ENCODE measurements at places on chromosomes 4 and X. TPM values are rescaled to one million over a fixed set of nuclear protein-coding genes. Genes with fewer than 3 reads are reported as not detected.

- DNase-seq, result peak; percentile 80
Measured at GRCh38 chr4:8410641-8411271, 29.8 kb downstream of the ACOX3 start.

- DNase-seq, result no peak
Measured at GRCh38 chrX:149513825-149514428, 8.8 kb upstream of the IDS start.

The SPANXC gene
- not detected for total RNA-seq

DNA sequence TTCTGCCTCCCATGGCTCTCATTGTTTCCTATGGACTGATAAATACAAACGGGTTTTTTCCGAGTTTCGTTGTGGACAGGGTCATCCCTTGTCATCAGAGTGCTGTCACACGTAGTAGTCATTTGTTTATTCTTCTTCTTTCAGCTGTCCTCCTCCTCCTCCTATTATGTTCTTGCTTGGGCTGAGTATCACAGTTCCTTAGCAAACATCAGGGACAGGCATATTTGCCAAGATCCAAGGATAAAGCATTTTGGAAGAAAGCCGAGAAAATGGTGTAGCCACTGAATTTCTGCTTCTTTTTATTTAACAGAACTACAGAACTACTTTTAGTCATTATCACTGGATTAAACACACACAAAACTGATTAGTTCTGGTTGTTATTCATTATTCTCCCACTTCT is 167.9 kb downstream of the MAML3 start:
- no peak for DNase-seq

The ARHGAP36 gene
- total RNA-seq, result 172 TPM

The HSD17B13 gene
- not detected for total RNA-seq

The LYAR gene
- total RNA-seq, result 7.5 TPM

GRCh38 chrX:41482154-41482850 is 35.2 kb downstream of the NYX start:
- DNase-seq, result no peak

GRCh38 chr4:159212675-159213293 is 109.9 kb downstream of the RAPGEF2 start:
- DNase-seq, result peak; percentile 69

GRCh38 chrX:69073241-69073640 is 92.0 kb downstream of the PJA1 start:
- no peak for DNase-seq

DNA sequence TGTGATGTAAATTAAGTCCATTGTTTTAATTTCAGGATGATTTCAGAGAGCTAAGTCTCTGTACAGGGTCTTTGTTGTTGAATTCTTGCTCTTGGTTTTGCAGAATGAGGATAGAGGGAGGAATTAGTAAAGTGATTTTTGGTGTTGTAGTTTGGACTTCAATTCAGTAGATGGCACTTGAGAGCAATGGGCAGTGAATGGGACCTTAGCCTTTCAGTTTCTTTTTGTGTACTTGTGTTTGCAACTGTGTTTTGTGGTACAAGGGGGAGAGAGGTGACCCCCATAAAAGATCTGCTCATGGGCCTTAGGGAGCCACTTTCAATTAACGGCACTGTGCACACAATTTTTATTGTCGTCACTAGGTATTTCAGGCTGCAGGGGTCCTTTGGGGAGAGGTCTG is 340.0 kb downstream of the DCAF12L2 start:
- no peak for DNase-seq

The BBS12 gene
- total RNA-seq, result 2.9 TPM

- no peak for DNase-seq
Measured at GRCh38 chr4:152064753-152065152, 303.9 kb upstream of the GATB start.

GRCh38 chrX:124224528-124224927 is 107.9 kb upstream of the TEX13D start:
- no peak for DNase-seq

DNA sequence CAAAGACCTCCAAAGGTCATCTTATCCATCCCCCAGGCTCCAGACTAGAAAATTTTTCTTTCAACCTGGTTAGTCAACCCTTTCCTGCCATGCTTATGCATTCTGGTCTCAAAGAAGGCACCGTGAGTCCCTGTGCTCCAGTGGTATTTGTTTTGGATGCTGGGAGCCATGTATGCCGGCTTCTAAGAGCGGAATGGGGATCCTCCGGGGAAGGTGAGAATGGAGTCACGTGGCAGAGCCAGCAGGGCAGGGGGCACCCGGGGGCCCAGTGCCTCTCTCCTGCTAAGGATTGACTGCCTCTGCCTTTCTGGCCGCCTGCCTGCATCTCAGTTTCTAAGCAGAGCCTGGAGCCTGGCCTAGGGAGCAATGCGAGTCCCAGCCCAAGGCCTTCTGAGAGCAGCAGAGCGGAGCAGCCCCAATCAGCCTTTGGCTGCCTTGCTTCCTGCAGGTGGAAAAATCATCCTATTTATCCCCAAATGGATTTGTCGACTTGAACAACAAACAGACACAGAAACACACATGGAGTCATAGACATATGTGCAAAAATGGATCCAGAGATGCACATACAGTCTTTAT is 141.0 kb downstream of the PJA1 start:
- DNase-seq, result peak; percentile 63

DNA sequence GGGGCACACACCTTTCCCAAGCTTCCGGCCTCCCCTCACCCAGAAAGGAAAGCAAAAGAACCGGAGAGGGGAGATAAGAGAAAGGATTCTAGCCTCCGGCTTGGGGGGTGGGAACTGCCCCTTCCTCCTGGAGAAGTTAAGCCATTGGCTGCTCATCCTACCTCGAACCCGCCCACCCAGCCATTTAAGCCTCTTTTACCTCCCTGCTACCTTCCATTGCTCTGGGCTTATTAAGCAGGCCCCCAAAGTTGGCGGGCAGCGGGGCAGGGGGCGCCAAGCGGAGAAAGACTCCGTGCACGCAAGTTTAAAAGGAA is 2.3 kb downstream of the MAML3 start:
- peak; percentile 95 for DNase-seq

GRCh38 chr4:88526221-88526815 is 2.7 kb upstream of the PYURF start:
- peak; percentile 20 for DNase-seq

DNA sequence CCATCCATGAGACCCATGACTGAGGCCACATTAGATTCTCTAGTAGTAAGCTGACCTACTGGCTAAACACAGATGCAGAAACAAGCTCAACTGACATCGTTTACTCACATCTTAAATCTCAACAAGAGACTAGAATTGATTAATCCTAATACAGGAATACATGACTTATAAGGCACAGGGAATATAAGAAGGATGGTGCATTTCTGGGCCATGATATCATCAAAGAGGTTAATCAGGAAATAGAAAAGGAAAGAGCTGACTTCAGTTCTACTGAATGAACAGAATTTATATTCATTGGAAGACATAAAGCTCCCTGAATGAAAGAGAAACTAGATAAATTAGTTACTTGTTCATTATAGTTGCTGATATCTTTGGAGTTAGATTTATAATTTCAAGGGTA is 1406.5 kb downstream of the STIM2 start:
- DNase-seq, result no peak

GRCh38 chrX:120749141-120749846 is 119.4 kb upstream of the C1GALT1C1 start:
- peak; percentile 55 for DNase-seq

DNA sequence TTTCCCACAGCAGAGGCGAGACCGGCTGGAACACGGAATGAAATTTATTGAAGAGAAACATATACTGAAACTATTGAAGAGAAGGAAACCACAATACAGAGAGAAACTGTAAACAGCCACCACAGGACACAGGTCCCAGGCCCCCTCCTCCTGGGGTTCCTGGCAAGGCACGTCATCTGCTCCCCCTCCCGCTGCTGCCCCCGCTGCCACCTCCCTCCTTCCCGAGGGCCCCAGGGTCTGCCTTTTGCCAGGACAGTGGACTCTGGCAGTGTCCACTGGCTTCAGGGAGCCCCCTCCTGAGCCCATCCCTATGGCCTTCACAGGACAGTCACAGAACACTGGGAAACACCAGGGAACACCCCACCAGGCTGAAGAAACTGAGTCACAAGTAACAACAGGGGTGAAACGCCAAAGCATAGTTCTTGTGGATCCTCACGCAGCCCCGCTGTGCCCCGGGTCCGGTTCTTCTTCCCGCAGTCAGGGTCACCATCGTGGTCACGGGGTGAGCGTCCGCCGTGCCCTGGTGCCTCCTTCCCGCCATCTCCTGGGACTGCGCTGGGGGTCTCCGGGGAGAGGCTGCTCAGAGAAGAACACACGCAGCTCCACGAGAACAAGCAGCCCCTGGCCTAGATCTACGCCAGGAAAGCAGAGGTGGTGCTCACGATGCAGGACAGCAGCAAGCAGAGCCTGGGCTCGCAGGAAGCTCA is 5.4 kb downstream of the PNMA6E start:
- DNase-seq, result no peak

DNA sequence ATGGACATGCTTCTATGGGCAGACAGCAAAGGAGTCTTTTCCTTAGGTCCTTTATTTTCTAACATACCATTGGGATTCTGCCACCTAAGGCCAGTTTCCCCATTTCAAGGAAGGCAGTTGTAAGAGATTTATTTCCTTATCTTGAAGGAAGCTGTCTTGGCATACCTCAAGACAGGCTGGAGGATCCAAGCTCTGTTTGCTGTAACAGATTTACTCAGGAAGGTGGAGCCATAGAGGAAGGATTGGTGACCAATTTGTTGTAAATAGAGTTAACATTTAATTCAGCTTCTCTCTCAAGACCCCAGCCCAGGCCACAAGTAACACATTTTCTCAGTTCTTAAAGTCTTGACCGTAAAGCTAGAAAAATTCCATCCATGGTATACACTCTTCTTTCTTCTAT is 131.6 kb upstream of the TENM3 start:
- no peak for DNase-seq

DNA sequence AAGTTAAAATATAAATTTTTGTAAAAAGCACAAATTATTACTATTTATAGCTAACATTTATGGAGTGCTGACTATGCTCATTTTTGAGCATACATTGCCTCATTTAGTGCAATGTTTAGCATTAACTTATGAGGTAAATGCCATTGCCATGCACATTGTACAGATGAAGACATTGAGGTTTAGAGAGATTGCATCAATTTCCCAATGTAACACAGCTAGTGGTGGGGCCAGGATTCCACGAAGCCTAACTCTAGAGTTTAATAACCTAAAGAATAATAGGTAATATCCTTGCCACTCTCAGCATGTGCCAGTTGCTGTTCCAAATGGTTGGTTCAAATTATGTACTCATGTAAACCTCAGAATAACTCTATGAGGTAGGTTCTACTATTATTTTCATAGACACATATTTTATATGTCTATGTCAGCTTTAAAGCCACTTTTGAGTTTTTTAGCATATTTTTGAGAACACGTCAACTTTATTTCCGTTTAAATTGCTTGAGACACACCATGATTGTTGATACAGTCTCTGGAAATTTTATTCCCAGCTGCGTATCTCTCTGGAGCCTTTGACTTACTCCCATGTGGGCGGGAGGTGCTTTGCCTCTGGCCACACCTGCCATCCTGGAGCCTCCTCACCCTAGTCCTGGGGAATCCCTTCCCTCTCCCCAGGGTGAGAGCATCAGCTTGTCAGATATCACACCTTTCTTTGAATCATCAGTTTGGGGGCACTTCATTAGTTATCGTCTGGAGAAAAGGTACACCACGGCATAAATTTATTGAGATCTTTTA is 10.8 kb upstream of the ADH1A start:
- DNase-seq, result no peak

The ASB5 gene
- total RNA-seq, result 206 TPM

DNA sequence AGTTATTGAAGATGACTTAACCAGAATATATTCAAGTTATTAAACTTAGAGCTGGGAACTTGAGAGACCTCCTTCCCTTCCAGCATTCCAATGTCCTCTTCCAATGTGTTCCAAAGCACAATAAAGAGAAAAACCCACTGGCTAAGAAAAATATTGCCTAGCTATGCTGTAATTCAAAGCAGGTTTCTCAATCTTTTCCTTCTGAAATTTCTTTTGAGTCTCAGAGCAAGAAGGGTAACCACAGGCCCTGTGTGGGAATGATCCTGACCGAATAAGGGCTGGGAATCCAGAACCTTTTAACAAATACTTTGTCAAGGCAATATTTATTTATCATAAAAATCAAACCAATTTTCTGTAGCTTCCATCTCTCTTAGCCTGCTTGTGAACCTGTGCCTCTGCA is 150.7 kb upstream of the SFRP2 start:
- no peak for DNase-seq

GRCh38 chrX:48890934-48891401 is 6.6 kb downstream of the TIMM17B start:
- DNase-seq, result no peak

GRCh38 chrX:40104630-40104984 is 6.8 kb upstream of the BCOR start:
- DNase-seq, result no peak

GRCh38 chrX:40612511-40612910 is 10.7 kb upstream of the MPC1L start:
- no peak for DNase-seq
